Activated naive CD8-positive, alpha-beta T cell treated with anti-CD3 and anti-CD28 coated beads for 36 hours (primary cell): ENCODE measurements at places on chromosomes 2 and 18. TPM values are rescaled to one million over a fixed set of nuclear protein-coding genes. Genes with fewer than 3 reads are reported as not detected.

Gene PLCD4
- total RNA-seq, result not detected

Gene MAP2
- total RNA-seq, result 0.21 TPM

Gene NT5C1B
- total RNA-seq, result not detected

Gene CFC1
- not detected for total RNA-seq

Gene SPR
- total RNA-seq, result 13.9 TPM

Gene EGR4
- total RNA-seq, result 0.44 TPM

Gene NTSR2
- not detected for total RNA-seq

Gene OTOF
- total RNA-seq, result 1.1 TPM
